Daoy (cell line): ENCODE measurements at places on chromosomes 12 and 14. TPM values are rescaled to one million over a fixed set of nuclear protein-coding genes. Genes with fewer than 3 reads are reported as not detected.

DNA sequence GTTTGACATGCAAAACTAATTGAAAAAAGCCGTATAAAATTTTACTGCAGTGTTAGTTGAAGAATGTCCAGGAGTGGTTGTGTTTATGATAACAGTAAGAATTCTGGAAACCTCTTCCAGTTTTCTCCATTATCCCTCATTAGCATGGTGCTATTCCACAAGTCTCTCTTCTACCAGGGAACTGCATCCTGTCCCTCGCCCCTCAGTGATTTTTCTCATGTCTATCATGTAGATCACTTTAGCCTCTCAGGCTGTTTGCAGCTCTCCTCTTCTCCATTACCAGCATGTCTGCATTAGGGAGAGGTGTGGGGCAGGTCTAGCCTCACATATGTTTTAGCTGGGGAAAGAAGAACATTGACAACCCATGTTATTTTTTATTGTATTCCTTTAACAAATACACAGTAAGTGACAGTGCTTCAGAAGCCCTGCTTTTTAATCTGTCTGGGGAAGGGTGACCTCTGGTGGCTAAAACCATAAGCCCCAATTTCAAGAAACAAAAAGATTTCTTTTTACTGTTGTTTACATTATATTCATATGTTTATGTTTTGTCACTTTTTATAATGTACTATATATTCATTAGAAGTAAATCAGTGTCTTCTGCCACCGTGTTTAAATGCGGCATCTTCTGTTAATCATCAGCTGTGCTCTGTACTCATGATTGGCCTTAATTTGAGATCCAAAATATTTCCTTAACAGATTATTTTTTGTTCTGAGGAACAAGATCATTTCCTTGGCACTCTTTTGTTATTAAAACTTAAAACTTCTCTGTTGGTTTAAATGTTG is 70.7 kb downstream of the RASSF8 start:
- DNase-seq: peak; percentile 31

DNA sequence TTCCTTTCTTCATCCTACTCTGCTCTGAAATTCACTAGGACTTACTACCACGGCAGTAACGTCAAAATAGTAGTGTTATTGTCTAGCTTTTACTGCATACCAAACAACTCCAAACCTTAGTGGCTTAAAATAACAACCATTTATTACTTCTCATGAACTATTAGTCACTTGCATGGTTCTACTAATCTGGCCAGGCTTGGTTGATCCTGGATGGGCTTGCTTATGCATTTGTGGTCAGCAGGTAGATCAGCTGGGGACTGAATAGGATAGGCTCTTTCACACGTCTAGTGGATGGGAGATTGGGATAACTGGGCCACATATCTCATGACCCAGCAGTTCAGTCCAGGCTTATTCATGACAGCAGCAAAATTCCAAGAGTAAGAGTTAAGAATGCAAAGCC is 9.4 kb upstream of the SLC35F4 start:
- DNase-seq: no peak

GRCh38 chr12:53781228-53781801 is 29.5 kb upstream of the CISTR start:
- no peak for DNase-seq

Gene FBXL14
- total RNA-seq: 12.6 and 15.4 TPM in 2 replicates

- DNase-seq: no peak
Observed at GRCh38 chr14:52716155-52716554, 9.2 kb downstream of the PSMC6 start.

- no peak for DNase-seq
Observed at GRCh38 chr12:52763991-52764390, 13.2 kb downstream of the KRT76 start.

DNA sequence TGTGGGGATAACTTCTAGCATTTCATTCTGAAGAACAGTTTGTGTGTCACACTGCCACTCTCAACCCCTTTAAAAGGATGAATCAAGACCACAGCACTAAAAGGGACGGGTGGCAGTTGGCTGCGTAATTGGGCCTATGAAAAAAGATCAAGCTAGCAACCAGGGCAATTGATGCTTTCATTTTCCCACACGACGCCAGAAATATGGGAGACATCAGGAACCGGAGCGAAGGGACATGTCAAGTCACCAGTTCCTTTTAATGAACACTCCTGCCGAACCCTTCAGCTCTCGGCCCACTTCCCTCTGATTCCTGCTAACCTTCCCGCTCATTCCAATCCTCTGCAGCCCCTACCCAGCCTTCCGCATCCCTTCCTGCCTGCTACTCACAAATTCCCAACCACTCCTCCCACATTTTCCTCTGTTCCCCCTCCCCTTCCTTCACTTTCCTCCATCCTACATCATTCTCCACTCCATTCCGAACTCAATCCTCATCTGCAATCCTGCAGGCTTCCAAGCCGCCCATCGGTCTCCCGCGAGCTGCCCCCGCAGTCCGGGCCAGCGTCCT is 753 bp downstream of the CSRNP2 start:
- DNase-seq: peak; percentile 55

- DNase-seq: no peak
Observed at GRCh38 chr14:23259426-23259825, 21.7 kb downstream of the RNF212B start.

- DNase-seq: no peak
Observed at GRCh38 chr14:38737686-38738407, 365.2 kb downstream of the SEC23A start.

DNA sequence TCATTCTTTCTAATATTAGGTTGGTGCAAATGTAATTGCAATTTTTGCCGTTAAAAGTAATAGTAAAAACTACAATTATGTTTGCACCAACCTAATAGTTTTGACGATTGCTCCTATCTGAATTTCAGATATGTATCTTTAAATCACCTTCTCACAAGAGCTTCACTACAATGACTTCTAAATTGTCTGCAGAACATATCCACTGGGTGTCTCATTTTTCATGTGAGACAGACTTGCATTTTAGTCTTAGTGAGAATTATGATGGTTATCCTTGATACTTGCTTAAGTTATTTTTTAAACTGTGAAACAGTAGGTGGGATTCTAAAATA is 84.6 kb downstream of the ITPR2 start:
- no peak for DNase-seq

Gene GPR132
- 3.3 and 5.1 TPM in 2 replicates for total RNA-seq

DNA sequence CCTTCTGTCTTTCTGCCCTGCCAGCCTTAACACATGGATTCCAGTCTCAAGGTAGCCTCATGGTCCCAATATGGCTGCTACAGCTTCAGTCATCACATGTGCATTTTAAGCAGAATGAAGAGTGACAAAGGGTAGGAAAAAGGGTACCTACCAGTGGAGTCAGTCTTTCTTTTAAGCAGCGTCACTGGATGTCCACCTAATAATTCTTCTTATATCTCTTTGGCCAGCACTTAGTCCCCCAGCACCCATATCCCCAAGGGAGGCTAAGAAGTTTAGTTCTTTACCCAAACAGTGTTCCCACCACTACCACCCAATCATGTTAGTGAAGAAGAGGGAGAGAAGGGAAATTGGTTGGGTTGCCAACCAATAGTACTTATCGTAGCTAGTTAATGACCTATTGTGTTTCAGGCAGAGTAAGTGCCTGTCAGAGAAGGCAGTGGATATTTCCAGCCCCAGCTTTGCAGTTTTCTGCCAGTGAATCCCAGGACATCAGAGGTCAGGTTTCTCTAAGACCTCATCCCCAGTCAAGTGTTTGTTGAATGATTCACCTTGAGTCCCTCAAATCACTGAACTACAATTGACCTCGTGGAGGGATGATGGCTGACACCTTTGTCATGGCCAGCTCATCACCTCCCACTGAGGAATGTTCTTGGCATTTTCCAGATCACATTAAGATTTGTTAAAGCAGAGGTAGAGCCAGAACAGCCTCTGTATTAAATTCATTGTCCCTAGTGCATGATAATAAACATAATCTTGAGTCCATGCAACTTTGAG is 250.9 kb upstream of the CRY1 start:
- DNase-seq: peak; percentile 95

DNA sequence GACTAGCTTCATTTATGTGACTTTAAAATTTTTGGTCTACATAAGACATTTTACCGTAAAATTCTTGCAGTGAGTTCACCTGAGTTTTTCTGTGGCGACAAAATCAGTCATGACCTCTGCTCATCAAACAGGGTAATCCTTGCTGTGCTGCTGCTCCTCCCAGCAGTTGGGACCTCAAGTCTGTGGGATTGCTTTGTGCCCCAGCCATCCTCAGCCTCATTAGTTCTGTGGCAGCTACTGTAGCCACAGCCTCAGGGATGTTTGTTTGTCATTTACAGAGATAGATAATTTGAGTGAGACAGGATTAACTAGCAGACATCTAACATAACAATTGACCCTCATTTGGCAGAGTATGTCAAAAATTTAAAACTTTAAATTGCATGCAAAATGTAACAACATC is 357.0 kb downstream of the PCNX1 start:
- no peak for DNase-seq

DNA sequence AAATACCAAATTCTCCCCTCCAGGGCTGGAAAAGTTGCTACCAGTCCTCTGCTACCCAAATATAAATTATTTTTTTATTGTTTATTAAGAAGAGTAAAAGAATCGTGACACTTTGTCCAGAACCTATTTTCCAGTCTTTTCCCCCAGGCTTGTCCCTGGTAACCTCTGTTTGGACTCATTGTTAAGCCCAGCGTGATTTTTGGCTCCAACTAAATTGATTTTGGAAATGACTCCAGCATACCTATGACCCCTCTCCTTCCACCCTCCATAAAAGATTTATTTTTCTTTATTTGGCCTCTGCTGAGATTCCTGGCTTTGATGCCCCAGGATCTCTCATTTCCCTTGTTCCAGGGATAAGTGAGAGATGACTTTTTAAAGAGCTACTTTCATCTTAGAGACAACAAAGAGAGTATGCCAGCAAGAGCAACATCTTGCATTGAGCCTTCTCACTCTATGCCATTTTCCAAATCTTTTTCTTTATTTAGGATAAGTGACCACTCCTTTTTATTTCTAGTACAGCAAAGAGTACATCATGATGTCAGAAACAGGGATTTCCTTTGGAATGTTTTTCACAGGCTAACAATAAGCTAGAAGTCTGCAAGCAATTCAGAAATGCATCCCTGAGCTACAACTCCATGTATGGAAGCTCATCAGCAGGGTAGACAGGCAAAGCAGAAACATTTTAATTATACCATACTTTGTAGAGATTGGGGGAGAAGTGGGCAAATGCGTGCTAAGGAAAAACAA is 75.8 kb downstream of the DAD1 start:
- DNase-seq: no peak

GRCh38 chr12:87283111-87283510 is 746.1 kb downstream of the C12orf50 start:
- DNase-seq: no peak

DNA sequence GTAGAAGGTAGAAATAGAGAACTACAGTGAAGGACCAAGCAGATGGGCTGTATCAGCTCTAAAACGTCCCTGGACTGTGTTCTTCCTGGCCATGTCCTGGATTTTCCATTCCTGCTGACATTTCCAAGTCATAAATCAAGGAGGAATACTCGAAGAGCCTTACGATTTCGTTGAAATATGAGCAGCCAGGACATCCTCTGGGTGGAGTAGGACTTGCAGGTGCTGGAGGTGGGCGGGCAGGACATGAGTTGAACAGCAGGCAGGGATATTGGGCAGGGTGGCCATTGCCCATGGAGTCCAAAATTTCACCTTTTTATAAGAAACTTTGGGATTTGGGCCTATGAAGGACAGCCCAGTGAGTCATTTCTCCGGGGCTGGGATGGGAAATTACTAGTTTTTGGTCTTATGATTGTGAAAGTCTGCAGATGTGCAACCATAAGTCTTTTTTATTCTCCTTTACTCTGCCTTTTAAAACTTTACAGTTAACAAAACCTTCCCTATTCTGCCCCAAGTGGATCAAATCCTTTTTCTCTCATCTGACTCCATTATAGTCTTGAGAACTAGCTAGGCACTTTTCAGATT is 88.8 kb downstream of the TMX1 start:
- no peak for DNase-seq

- DNase-seq: no peak
Observed at GRCh38 chr14:105169776-105170655, 1.4 kb upstream of the JAG2 start.

Gene ACSS3
- 4.2 and 7.0 TPM in 2 replicates for total RNA-seq

GRCh38 chr14:106848330-106849121 is 1322.1 kb downstream of the TMEM121 start:
- DNase-seq: peak; percentile 86

GRCh38 chr12:1464925-1465324 is 129.5 kb downstream of the FBXL14 start:
- DNase-seq: no peak

Gene LALBA
- total RNA-seq: not detected in 2 replicates

GRCh38 chr12:98635657-98636323 is 8.8 kb downstream of the IKBIP start:
- DNase-seq: peak; percentile 64

GRCh38 chr14:99150236-99150635 is 121.8 kb downstream of the BCL11B start:
- DNase-seq: no peak

- DNase-seq: no peak
Observed at GRCh38 chr12:124264089-124264795, 30.7 kb upstream of the RFLNA start.

Gene RTL1
- not detected in 2 replicates for total RNA-seq

Gene SLC5A8
- total RNA-seq: not detected in 2 replicates

GRCh38 chr12:116697716-116698115 is 40.2 kb downstream of the SPRING1 start:
- no peak for DNase-seq

GRCh38 chr14:101102875-101103274 is 199.4 kb upstream of the RTL1 start:
- no peak for DNase-seq

Gene CLEC6A
- total RNA-seq: not detected in 2 replicates

Gene SLC25A47
- total RNA-seq: not detected in 2 replicates

GRCh38 chr12:72502546-72502945 is 230.4 kb downstream of the TRHDE start:
- DNase-seq: no peak

DNA sequence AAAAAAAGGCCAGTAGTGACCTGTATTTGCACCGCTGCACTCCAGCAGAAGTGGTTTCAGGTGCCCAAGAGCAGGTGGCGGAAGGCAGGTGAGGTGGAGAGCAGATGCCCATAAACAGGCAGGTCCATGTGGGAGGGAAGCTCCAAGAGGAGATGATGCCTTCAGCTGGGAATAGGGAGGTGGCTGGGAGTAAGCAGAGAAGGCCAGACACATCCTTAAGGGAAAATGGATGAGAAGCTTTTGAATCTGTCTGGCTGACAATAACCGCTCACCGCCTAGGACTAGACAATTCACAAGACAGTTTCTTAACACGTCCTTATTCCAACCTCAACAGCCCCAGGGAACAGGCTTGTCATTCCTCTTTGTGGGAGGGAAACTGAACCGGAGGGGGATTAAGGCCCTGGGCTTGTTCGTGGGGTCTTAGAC is 43.9 kb upstream of the PLEKHG6 start:
- no peak for DNase-seq

Gene SERPINA12
- not detected in 2 replicates for total RNA-seq

- DNase-seq: no peak
Observed at GRCh38 chr12:105076098-105076497, 8.2 kb downstream of the ALDH1L2 start.

GRCh38 chr12:79927772-79928474 is 7.0 kb downstream of the PPP1R12A start:
- DNase-seq: peak; percentile 19

DNA sequence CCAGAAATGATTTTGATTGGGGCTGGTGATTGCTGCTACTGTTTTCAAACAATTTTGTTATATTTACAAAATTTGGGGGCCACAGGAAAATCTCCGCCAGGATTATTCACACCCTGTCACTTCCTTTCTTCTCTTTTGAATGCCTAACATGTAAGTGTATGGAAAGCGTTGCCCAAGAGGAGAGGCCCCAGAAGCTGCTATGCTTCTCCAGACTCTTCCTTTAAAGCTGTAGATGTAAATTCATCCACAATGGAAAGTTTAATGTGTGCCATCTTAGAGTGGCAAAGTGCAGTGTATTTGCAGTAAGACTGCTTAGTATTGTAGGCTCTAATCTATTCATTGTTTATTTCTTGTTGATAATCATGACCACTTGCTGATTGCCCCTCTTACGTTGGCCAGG is 136.7 kb upstream of the LRIG3 start:
- no peak for DNase-seq

Gene SLC6A13
- total RNA-seq: not detected in 2 replicates
